ENCODE measurements at places on chromosomes 2 and 18.

DNA sequence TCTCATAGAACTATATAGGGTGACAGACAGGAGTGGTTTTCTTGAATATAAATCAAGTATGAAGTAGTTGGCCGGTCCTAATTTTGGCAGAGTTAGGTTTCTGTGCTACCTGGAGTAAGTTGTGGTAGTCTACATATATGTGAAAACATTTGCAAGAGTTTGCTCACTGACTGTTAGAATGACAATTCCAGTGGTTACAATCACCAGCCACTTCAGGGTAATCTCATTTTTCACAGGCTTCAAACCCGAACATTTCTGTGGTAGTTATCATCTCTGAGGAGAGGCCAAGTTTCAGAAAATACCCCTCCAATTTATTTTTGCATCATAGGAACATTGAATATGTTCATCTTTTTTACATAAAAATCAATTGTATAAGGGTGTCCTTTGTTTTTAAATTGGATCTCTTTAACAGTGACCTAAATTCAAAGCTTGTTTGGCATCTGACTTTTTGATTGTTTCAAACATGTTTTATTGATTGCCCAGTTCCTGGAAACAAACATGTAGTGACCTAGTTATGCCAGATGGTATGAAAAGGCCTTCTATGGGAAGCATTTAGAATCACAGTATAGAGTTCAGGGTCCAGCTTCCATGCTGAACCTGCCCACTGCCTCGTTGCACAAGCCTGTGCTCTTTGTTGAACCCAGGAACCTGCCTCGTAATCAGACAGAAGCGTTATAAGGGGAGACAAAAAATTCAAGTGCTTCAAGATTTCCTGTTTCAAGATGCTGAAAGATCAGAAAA, 250.6 kb downstream of the LTBP1 start:
- DNase-seq: no peak

DNA sequence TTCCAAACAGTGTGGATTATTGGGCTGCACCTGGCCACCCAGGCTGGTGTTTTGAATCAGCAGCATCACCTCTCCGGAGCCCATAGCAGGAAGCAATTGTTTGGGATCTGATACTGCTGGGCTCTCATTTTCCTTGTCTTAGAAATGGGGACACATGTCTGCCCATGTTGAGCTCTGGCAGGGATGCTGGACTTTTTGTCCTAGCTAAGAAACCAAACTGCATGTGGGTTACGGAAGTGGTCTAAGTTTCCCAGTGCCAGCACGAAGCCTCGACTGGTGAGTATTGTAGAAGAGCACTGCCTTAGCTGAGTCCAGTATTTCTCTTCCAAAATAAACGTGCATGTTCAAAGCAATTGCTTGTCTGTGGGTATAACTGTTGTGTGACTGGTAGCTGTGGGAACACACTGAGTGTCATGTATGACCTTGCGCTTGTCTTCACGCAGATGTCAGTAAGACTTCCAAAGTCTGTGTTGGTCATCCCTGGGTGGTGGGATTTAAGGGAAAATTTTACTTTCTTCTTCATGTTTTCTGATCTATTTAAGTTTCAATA, 43.6 kb downstream of the SH3RF3 start:
- no peak for DNase-seq

- DNase-seq: no peak
These were observed 64.3 kb upstream of the CYP26B1 start for GRCh38 chr2:72211777-72212485.

DNA sequence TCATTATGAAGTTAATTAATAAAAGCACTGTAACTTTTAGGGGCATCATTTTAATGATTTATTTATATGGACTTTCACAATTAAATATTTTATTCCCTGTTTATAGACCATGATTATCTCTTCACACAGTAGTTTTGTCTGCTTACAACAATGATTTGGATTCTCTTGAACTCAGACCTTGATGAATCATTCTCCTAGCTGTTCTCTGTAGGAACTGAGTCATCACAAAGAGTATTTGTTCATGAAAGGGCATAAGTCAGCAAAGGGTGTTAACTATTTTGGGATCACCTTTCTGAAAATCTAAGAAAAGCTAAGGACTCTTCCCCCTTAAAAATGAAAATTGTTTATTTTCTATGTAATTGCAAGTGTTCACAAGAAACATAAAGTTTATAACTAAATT, 461.1 kb upstream of the UBE2E3 start:
- DNase-seq: no peak

DNA sequence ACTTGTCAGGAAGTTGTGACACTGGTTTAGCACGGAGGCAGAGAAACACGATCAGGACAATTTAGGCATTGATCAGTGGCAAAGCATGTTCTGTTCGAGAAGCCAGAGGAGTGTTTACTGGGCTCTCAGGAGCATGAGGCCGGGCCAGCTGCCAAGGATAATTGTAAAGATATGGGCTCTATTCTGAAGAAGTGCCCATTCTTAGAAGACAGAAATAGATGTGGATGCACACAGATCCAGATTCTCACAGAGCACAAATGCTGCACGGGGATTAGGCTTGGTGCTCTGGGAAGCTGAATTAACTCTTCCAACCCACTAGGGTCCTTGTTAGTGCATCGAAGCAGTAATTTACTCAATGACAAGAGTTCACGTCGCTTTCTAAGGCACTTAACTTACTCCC, 16.2 kb downstream of the AFF3 start:
- no peak for DNase-seq

- no peak for DNase-seq
These were observed 725.0 kb upstream of the SOX11 start for GRCh38 chr2:4967206-4967605.

DNA sequence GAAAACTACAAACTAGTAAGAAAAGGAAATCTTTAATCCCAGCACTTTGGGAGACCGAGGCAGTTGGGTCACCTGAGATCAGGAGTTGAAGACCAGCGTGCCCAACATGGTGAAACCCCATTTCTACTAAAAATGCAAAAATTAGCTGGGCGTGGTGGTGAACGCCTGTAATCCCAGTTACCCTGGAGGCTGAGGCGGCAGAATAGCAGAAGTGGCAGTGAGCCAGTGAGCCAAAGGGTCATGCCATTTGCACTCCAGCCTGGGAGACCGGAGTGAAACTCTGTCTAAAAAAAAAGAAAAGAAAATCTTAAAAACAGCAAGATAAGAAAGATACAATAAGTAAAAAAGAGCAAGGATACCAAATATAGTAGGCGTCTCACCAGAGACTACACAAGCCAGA, 502.9 kb upstream of the ID2 start:
- no peak for DNase-seq

GRCh38 chr2:61172671-61173070, 10.7 kb downstream of the C2orf74 start:
- DNase-seq: no peak

DNA sequence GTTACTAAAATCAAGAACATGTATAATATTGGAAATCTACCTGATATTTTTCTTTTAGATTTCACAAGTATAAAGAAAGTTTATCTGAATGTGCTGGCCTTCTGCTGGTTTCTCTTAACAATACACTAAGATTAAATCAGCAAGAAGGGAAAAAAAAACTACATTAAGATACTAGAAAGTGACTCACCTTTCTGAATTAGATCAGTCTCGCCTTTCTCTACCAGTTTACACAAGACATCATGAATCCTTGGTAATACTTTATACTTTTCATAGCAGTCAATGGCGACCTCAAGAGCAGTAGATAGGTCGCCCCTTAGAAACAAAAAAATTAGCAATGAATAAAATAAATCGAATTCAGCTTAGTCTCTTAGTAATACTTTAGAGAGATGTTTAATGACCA, 61.2 kb downstream of the LRPPRC start:
- DNase-seq: no peak

DNA sequence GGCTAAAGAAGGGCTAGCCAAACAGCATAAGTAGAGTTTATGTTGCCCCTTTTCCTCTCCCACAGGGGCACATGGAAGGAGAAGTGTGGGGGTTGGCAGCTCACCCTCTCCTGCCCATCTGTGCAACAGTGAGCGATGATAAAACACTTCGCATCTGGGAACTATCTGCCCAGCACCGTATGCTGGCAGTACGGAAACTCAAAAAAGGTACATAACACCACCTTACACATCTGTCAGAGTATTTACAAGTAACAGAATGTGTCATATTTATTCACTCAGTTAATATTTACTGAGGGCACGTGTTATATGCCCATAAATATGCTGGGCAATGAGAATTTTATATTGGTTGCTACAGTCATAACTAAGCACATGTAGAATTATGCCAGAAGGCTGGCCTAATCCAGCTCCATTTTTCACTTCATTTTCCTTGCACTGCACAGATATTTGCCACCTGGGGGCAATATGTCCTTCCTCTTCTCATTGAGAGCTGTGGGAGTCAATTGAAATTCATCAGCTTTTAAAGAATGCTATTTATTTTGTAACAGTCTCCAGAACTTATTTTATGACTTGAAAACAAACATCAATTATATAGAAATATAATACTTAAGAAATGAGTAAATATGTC, 150.6 kb downstream of the RTN4 start:
- DNase-seq: no peak

DNA sequence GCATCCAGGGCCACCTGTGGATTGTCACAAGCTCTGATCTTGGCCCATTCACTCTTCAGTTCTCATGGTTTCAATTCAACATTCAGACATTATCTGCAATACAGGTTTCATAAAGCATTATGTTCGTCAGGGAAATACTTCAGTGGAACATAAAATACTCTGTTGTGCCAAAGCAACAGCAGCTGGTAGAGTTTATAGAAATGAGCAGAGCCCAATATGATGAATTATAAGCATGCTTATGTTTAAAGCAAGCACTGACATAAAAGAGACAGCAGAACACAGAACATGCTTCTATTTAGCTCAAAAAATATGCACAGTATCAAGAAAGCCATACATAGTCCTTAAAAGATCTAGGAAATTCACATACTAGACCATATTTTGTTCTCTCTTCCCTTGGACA, 71.3 kb downstream of the PDK1 start:
- DNase-seq: no peak

- DNase-seq: no peak
These were observed 149.0 kb downstream of the MSH2 start for GRCh38 chr2:47551800-47552525.

DNA sequence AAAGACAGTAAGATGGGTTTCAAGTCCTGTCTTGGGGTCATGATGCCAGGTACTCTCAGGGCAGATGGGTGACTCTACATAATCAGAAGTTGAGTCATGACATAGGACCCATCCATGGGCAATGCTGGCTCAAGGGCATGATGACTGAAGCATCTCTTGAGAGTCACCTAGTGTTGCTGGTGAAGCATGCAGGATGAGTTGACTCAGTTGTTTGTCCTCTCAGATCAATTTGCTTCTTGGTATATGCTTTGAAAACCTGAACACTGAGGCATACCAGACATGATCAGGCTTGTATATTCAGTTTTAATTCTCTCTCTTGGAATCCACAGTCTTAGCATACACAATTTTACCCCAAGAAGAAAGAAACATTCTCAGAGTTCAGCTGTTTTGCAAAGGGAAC, 658.9 kb upstream of the NXPH2 start:
- DNase-seq: no peak

DNA sequence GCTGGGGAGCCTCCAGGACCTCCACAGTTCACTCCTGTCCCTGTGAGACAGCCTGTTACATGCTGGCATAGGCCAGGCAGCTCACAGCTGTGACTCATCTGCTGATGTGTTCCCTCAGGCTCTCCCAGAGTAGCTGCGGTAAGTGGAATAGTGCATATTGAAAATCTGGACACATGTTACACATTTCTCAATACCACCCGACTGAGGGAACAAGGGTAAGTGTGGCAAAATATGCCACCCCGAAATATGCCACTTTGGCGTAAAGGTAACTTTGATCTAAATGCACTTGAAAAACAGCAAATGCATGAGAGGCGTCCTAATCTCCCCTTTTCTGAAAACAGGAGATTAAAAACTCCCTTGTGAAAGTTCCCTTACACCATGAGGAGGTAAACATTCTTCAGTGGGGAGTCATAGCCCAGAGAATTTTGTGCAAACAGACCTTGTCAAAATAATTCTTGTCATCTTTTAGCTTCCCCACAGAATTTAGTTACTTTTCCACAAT, 557.9 kb downstream of the CCDC85A start:
- no peak for DNase-seq

- no peak for DNase-seq
These were observed 19.9 kb downstream of the CHMP3 start for GRCh38 chr2:86543335-86543734.

DNA sequence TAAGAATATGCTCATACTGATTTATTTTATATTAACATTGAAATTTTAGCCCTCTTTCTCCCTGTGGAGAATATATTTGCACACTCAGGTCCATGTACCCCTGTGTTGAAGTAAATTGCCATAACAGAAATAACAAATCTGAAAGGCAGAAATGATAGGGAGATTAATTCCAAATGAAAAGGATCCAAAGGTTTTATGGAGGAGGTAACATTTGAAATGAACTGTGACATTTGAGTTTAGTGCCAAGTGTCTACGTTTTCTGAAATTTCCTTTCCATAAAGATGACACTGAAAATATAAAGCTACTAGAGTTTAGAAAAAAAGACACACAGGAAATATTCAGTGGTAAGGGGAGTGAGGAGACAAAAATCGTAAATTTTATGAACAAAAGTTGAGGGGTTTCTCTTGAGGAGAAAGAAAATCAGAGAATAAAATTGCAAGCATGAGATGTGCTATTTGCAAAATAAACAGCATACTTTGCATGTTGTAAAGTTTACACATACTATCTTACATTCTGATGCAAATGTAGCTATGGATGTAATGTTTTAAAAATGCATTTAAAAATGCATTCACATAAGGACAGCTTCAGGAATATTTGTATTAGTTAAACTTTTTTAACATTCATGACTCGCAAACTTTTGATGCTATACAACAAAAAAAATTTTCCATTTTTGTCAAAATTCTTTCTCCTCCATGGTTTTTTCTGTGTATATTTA, 69.5 kb downstream of the BAZ2B start:
- no peak for DNase-seq

GRCh38 chr2:239180526-239181073, 220.2 kb downstream of the HDAC4 start:
- no peak for DNase-seq

- no peak for DNase-seq
These were observed 13.3 kb upstream of the CAPN13 start for GRCh38 chr2:30820381-30821055.

GRCh38 chr2:183709829-183710228, 585.6 kb downstream of the NUP35 start:
- DNase-seq: no peak

GRCh38 chr2:180604077-180604476, 376.3 kb upstream of the UBE2E3 start:
- DNase-seq: no peak

DNA sequence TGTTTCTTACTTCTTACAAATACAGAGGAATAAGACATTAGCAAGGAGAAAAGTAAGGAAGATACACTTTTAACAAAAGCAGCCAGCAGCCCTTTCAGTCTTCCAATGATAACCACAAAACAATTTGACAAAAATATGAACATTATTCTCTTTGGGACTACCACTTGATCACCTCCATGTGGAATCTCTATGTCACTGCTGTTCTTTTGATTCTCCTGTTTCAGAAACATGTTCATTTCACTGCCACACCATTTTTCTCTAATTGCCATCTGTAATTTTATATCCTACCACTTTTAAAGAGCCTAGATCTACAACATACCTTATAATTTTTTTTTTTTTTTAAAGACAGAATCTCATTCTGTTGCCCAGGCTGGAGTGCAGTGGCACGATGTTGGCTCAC, 10.9 kb downstream of the INO80D start:
- no peak for DNase-seq

All from stimulated activated CD4-positive, alpha-beta T cell treated with anti-CD3 and anti-CD28 coated beads, Interleukin-4, amount 100 ng/mL, for 1 hour (primary cell).